ENCODE measurements at places on chromosomes 2 and 18.

DNA sequence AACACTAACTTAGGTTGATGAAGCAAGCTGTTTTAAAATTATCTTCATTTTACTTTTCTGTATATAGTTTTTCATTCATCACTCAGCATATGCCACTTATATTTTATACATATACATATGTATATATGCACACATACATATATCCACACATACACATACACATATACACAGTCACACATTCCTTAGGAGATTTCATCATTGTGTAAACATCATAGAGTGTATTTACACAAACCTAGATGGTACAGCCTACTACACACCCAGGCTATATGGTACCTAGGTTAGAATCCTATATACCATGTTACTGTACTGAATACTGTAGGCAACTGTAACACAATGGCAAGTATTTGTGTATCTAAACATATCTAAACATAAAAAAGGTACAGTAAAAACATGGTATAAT lies 295.5 kb upstream of the LYPD1 start:
- no peak for DNase-seq

DNA sequence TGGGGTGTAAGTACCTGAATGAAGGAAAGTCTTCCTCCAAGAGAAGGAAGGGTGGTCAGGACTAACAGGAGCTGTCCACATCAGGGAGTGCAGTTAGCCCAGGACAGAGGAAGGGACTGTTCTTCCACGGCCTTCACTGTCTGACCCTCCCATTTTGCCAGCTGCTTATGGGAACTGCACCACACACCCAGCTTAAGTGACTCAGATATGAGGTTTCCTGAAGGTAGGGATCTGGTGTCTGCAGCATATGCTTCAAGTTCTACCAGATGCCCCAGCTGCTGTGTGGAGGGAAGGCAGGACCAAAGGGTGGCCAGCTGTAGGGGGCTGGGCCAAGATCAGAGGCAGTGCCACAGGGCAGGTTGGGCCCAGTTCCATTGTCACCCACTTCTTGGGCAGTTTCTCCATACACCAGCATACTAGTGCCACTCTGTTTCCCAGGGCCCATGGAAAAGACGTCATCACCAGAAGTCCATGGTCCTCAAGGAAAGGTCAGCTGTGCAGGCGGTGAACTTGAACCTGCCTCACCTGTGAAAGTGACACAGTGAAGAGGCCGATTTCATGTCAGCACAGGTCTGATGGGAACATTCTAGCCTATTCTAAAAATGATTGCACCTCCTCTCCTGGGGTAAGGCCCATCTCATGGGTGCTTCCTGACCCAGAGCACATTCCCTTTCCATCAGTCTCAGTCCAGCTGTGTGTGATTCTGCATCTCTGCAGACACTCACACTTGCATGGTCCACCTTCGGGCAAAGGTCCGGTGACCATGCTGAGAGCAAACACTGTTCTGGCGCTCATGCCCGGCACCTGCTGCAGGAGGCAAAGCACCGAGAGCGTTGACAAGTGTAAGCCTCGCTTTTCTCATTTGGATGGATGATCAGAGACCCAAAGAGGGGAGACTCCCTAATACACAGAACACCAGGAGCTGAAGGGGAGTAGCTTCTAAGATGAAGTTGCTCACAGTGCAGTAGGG lies 68.0 kb downstream of the ACAA2 start:
- DNase-seq, result no peak

- no peak for DNase-seq
Observed at GRCh38 chr2:158228943-158229508, 127.3 kb downstream of the UPP2 start.

GRCh38 chr2:119688616-119689015 lies 9.6 kb downstream of the TMEM177 start:
- no peak for DNase-seq

DNA sequence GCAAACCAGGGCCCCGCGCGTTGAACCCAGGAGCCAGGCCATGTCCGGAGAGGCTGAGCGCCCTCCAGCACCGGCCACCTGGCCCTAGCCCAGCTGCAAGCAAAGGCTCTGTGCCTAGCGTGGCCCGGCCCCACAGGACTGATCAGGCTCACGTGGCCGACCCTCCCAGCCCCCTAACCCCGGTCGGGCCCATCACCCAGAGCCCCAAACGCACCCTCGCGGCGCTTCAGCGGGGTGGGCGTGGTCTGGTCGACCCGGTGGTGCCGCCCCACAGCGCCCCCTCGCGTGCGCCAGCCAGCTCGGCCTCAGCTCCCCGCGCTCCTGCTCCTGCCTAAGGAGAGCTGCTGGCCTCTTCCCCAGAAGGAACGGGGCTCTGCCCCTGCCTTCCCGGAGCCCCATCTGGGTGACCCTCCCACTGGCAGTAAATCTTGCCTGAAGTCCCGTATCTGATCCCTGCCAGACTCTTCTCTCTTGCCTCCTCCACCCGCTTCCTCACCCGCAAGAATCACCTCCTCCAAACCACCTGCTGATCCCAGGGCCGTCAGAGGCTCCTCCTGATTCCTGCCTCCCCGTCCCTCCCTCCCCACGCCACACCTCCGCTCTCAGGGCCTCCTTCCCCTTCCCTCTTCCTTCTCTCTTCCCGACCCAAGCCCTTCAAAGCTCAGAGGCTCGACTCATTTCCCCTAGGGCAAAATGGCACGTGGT lies 12.3 kb upstream of the TEX51 start:
- no peak for DNase-seq

GRCh38 chr2:128710242-128710641 lies 391.6 kb upstream of the HS6ST1 start:
- no peak for DNase-seq

DNA sequence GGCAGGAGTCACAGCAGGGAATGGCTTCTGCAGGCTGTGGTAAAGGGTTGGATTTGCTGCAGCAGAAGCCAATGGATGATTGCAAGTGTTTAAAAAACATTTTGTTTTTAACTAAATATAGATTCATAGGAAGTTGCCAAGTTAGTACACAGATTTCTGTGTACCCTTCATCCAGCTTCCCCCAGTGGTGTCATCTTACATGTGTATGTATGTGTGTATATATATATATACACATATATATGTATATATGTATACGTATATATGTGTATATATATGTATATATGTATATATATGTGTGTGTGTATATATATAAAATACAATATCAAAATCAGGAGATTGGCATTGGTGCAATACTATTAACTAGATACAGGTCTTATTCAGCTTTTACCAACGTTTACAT lies 19.2 kb upstream of the FAM124B start:
- no peak for DNase-seq

- DNase-seq, result no peak
Observed at GRCh38 chr2:7977981-7978380, 703.9 kb upstream of the ID2 start.

GRCh38 chr18:57043241-57043640 lies 103.6 kb upstream of the BOD1L2 start:
- no peak for DNase-seq

DNA sequence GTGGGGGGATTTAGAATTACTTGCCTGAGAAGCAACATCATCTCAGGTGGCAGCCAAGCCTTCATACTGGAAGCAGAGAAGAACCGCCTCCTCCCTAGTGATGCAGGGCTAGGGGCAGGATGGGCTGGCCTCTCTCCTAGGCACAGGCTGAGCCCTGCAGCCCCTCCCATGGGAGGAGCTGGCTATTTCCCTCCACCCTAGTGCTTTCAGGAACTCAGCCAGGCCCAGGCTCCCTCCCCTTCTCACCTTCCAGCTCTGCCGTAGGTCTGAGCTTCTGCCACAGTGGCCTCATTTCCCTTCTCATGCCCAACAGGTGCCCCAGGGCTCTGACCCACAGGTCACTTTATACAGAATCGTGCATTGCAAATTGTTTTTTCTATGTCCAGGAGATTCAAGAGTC lies 31.0 kb downstream of the CENPA start:
- DNase-seq, result no peak

DNA sequence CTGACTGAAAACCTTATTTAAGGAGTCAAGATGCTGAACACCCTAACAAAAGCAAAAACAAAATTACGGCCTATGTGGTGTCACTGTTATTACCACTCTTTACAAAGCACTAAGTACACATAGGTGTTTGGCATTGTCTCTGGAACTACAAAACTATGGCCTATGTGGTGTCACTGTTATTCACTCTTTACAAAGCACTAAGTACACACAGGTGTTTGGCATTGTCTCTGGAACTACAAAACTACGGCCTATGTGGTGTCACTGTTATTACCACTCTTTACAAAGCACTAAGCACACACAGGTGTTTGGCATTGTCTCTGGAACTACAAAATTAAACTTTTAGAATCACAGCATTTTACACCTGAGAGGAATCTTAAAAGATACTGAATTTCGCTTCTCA lies 47.4 kb downstream of the SLC35F5 start:
- no peak for DNase-seq

- DNase-seq, result no peak
Observed at GRCh38 chr2:227824711-227825110, 11.1 kb downstream of the CCL20 start.

- no peak for DNase-seq
Observed at GRCh38 chr2:113755035-113755834, 1.2 kb downstream of the SLC35F5 start.

DNA sequence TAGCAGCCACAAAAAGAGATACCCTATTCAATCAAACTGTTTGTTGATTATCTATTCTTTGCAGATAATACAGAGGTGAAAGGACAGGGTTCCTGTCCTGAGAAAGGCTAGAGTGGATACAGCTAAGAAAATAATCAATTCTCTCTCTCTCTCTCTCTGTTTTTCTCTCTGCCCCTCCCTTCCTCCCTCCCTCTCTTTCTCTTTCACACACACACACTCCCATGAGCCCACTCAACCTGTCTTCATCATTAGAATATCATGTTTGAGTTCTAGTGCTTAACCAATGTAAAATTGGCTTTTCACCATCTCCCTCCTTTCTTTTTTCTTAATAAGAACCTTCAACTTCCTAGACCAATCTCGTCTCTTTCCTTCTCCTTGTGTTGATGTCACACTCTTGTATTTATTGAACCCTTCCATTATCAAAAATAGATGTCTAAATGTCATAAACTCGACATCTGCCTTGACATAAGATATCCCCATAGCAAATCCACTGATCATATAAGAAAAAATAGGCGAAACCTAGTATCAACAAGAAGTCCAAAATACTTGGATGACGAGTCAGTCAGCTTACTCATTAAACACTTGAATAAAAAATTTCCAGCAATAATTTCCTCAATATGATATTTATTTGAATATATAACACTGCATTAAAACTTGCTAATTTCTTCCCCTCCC lies 42.8 kb upstream of the CYTIP start:
- no peak for DNase-seq

DNA sequence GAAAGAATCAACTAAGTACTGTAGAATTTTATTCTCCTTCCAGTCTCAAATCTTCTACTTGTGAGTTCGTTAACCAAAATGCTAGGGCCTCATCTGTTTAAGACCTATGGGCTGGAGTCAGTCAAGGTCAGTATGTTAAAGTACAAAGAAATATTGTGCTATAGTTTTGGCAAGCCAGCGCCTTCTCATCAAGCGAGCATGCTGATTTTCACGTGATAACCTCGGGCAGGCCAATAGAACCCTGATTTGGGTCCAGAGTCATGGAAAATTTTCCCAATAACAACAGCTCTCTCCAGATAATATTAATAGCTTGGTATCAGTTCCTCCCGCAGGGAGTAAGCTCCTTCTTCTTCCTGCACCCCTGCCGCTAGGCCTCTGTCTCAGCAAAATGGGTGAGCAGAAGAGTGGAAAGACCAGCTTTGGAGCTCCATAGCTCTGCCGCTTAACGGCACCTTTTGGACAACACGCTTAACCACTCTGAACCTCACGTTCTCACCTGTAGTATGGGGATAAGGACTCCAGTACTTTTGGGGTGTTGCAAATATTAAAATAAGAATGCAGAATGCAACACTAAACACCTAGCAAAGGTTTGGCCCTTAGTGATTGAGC lies 11.7 kb downstream of the CABLES1 start:
- no peak for DNase-seq

DNA sequence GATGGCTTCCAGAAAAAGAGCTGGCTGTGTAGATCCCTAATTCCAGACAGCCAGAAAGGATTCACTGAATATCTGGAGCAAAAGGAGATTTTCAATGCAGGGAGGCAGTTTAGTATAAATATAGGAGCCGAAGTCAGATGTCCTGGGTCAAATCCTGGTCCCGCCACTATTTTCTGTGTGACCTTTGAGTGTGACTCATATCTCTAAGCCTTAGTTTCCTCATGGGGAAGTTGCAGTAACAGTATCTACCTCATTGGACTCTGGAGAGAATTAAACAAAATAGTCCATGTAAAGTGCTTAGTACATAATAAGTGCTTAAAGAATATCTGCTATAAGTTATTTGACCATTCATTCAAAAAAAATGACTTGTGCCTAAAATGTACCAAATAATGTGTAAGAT lies 52.1 kb upstream of the ITGA6 start:
- DNase-seq, result no peak

DNA sequence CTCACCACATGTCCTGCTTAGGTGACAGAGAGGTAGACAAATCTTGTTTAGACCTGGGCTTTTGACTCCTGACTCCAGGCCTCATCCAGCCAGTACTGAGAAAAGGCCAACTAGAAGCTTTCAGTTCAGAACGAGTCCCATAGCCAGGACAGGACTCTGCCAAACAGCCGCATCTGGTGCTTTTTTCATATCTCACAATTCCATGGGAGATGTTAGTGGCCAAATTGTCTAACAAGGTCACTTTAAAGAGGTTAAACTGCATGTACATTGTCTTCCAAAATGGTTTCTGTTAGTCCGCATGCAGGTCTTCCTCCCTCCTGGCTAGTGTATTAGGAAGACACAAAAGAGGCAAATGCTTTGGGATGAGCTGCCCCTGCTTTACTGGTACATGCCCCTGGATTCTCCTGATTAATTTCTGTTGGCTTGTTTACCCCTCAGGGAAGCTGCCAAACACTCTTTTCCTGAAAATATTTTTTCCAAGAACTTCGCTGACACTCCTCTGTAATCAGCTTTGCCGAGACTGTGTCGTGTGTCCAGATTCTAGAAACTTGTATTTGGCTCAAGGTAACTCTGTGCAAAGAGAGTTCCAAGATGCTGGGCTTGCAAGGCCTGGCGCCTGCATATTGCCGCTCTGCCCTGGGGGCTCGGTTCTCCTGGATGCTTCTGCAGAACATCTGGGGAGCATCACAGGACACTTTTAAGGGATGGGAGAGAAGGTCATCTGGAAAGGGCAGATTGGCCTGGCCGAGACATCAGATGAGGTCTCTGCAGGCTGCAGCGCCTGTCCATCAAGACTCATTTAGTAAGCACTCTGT lies 209.2 kb upstream of the APCDD1 start:
- no peak for DNase-seq

- DNase-seq, result no peak
Observed at GRCh38 chr18:9547782-9548181, 66.6 kb downstream of the PPP4R1 start.

GRCh38 chr2:185181901-185182300 lies 556.7 kb upstream of the FSIP2 start:
- no peak for DNase-seq

DNA sequence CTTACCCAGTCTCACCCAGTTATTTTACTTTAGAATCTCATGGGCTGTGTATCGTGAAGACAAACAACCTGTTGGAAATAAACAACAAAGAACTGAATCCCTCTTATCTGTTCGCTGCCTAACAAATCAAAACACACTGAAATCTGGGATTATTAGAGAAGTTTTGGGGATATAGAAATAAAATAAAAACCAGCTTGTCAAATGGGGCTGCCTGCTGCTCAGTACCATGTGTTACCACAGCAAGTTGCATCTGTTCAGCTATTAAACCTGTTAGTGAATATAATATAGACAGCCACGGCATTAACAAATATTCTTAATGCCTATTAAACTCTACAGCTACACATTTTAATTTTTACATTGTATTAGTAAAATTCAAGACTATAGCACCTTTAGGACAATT lies 810.8 kb downstream of the NRXN1 start:
- DNase-seq, result no peak

Data from amniotic stem cell (primary cell).